ENCODE measurements at places on chromosomes 13 and 19. TPM values are rescaled to one million over a fixed set of nuclear protein-coding genes. Genes with fewer than 3 reads are reported as not detected.

DNA sequence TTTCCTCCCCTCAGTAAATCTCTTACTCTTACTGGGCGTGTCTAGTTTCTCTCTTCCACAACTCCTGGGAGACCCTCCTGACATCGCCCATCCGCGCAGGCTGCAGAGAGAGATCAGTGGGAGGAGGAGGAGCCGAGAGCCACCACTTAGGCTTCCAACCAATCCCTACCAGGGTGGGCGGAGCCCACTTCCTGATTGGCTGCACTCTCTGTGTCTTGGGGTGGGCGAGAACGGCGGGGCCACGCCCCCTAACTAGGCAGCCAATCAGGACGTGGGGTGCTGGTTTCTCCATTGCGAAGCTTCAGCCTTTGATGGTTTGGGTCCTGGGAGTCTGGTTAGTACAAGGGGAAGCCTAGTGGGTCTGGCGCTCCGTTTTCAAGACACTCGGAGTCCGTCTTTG, at the start of gene PMIS2:
Gene PMIS2, plus strand, starts transcription at position 326 of the 400 bp plus-strand sequence. CDS start 87 bp downstream, outside the sequence.
- no peak for DNase-seq

Gene MRPL54
- total RNA-seq, result 48.6 TPM

GRCh38 chr19:19443902-19444680, 38.6 kb downstream of the GATAD2A start:
- peak; percentile 16 for DNase-seq

GRCh38 chr13:38850868-38851626, 139.6 kb downstream of the STOML3 start:
- no peak for DNase-seq

Gene GARIN5A
- 1.1 TPM for total RNA-seq

DNA sequence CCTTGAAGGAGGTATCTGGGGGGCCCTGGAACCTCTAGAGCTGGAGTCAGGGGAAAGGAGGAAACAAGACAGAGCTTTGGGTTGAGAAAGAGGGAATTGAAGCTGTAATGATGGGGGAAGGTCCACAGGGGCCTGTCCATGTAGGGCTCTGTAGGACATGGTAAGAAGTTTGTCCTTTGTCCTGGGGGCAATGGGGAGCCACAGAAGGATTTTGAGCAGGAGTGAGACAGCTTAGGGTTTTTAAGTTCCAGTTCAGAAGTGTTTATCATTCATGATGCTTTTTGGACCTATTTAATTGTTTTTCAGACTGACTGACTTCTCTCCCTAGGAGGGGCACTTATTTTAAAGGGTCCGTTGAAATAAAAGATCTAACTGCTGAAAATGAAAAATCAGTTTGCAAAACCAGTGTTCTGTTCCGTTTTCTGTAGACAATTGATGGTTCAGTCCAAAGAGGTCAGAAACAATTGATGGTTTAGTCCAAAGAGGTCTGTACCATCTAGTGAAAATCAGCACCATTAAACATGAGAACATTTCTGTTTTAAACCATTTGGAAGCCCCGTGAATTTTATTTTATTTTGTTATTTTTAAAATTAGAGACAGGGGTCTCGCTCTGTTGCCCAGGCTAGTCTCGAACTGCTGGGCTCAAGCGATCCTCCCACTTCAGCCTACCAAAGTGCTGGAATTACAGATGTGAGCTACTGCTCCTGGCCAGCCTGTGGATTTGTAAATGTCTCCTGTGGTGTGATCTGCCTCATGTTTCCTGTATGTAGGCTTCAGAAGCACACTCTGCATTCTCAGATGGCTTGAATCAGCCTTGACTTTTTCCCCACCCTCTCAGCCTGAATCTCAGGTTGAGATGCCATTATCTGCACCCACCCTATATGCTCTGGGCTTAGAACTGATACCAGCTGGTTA, 8.4 kb downstream of the PLD3 start:
- DNase-seq, result no peak

GRCh38 chr19:38977445-38978325, 2.1 kb upstream of the FBXO17 start:
- DNase-seq, result peak; percentile 92

DNA sequence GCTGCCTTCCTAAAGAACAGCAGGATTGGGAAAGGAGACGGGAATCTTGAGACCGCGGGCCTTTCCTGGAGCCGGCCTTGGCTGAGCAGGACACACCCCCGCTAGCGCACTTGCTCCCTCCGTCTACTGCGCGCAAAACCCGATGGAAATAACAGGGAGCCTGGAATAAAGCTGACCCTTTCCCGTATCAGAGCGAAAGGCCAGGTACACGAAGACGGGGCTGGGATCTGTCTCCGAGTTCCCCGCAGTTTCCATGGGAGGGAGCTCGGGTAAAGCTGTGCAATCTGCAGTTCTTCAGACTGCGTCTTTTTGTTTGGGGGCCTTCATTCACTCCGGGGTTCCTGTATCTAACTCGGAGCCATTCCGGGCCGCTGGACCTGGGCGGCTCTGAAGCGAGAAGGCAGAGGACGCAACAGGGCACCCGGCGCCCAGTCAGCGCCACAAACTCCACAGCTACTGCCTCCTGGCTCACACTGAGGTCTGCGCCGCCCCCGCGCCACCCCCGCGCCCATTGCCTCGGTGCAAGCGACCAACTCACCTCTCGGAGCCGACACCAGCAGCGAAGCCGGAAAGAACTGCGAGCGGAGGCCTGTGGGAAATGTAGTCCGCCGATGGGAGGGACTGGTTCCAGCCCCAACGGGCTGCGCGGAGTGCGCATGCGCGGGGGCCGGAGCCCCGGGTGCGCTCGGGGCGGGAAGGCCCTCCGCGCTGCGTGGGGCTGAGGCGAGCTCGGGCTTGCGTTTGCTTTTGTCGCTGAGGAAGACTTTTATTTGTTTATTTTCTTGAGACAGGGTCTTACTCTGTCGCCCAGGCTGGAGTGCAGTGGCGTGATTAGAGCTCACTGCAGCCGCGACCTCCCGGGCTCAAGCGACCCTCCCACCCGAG, at the start of gene ZFP14:
Gene ZFP14, minus strand, starts transcription at position 577 of the 885 bp plus-strand sequence. CDS start 11,309 bp downstream, outside the sequence.
- DNase-seq, result peak; percentile 93

Gene CD37
- not detected for total RNA-seq

Gene TLE2
- not detected for total RNA-seq

Gene ZNF443
- 2.2 TPM for total RNA-seq

DNA sequence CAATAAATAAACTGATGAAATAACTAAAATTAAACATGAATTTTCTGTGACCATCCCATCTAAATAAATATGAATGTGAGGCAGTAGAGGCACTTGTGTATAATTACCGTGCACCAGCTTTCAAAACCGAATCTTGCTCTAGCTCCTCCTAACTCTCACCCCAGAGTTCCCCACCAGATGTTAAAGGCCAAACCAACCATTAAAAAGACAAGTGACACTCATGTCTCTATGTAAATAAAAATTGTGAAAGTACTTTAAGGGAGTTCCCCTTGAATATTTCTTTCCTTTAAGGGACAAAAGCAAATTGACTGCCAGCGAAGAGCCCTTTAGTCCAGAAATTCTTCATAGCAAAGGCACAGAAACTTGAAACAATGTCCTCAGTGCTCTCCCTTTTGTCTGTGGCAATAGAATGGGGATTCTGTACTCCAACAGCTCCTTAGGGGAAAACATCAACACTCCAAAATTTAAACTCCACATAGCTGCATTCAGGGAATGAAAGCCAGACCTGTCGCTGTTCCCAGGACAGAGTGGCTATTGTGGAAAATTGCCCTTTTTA, 101.7 kb upstream of the SOX21 start:
- no peak for DNase-seq

GRCh38 chr19:54074851-54075250, 6.3 kb downstream of the TARM1 start:
- no peak for DNase-seq

DNA sequence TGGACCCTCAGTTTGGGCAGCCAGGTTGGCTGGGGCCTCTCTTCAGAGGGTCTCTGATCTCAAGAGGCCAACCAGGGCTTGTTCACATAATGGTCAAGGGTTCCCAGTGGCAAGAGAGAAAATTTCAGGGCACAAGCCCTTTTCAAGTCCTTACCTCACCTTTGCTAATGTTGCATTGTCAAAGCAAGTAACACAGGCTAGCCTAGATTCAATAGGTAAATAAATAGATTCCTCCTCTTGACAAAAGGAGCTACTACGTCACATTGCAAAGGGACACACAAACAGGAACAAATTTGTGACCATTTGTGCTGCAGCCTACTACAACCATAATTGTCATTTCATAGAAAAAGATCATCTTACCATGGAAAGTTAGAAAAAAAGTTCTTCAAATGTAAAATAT, 33.9 kb upstream of the FRY start:
- no peak for DNase-seq

DNA sequence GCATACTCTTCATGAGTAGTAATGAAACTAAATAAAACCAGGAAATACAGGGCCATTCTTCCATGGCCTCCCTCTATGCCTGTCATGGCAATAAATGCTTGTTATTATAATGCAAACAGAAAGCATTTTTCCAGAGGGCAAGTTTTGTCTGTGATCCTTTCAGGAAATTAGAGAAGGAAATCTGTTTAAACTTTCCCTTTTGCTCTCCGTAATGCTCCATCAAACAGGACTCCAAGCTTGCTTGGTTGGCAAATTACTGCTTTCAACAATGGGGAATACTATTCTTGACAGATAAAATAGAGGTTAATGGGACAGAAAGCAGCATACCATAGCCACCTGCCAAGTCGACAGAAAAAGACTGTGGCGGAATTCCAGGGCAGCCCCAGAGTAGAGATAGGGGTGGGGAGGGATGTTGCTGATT, 252.5 kb downstream of the LHFPL6 start:
- DNase-seq, result no peak

Gene PLIN5
- total RNA-seq, result not detected

Gene CEACAM5
- total RNA-seq, result not detected

DNA sequence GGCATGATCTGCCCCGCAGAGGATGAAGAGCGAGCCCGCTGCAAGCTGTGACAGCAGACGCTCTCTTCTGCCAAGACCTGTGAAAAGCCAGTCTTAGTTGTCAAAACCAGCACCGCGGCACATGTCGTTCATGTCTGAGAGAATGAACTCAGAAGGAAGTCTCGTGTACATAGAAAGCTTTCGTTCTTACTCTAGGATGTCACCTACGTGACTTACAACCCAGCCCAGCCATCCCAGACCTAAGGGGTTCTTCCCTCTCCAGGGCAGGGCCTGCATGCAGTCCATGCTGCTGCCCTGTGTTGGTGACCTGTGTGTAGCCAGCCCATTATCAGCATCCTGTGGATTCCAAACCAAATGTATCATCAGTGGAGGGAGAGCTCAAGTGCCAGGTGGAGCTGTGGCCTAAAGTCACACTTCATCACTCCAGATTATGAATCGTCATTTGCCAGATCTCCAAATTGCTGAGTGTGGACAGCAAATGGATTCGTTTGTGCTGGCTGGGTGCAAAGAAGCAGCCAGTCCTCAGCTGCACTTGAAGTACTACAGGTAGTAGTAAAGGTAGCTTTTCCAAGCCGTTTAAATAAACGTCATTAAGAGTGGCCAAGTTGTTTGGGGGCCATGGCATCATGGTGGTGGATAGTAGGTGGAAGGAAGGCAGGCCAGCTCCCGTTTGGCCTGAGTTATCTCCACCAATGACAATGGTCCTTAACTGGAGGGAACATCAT, 73.9 kb upstream of the GPR183 start:
- no peak for DNase-seq

Gene ZSCAN4
- total RNA-seq, result not detected

Gene LILRB1
- total RNA-seq, result not detected

DNA sequence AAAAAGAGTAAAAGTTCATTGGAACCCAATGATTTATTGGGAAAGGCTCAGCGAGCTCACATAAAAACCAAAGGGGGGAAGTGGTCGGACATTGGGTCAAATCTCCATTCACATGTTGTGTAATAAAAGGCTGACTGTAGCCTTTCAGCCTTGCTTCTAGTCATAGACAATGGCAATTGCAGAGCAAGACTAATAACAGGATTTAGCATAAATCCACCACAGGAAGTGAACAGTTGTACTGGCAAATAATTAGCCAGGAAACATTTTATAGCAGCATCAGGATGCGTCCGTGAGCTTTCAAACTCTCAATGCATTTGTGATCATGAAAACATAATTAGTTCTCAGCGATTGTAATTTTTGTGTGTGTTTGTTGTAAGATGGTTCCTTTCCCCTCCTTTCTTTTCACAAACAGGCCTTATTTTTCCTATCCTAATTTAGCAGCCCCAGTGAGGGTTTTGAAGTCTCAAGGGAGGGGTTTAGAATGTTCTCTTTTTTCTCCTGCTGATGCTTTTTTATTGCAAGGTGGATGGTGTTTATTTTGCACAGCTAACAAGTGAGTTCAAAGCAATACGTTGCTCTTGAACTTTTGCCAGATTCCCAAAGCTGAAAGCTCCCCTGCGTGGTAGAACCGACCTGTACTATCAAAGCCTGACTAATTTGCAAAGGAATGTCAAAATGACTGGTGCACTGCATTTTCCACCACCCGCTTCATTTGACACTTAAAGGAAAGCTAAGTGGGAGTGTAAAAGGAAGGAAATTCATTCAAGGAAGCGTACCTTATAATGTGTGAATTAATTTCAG, 105.6 kb downstream of the SPRY2 start:
- DNase-seq, result peak; percentile 73

- no peak for DNase-seq
Observed at GRCh38 chr13:108561149-108561548, 68.3 kb upstream of the MYO16 start.

- DNase-seq, result no peak
Observed at GRCh38 chr13:33015791-33016323, 366 bp upstream of the KL start.

GRCh38 chr19:33953592-33953991, 156.9 kb downstream of the KCTD15 start:
- no peak for DNase-seq

Gene CCDC8
- total RNA-seq, result not detected

GRCh38 chr13:65155861-65156260, 2074.3 kb downstream of the PCDH9 start:
- DNase-seq, result no peak

Gene FFAR1
- not detected for total RNA-seq

- no peak for DNase-seq
Observed at GRCh38 chr19:4064149-4064495, 2.6 kb downstream of the ZBTB7A start.

Gene RASAL3
- total RNA-seq, result not detected

DNA sequence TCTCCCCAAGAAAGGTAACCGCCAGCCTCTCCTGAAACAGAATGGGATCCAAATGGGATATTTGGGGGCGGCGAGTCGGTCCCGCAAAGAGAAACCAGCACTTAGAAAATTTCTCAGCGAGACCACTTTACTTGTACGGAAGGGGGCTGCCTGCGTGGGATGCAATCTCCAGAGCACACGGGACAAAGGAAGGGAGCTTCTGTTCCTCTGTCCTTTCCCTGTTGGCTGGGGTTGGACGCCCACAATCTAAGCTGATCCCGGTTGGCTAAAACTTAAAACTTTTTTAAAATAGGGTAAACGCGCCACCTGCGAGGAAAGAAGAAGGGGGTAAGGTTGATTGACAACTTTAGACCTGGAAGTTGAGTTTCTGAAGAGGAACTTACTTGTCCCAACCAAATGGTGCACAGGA, 826 bp upstream of the BSG start:
- peak; percentile 73 for DNase-seq

Gene SPACA6
- 4.1 TPM for total RNA-seq
